ENCODE measurements at places on chromosomes 12 and 14.

DNA sequence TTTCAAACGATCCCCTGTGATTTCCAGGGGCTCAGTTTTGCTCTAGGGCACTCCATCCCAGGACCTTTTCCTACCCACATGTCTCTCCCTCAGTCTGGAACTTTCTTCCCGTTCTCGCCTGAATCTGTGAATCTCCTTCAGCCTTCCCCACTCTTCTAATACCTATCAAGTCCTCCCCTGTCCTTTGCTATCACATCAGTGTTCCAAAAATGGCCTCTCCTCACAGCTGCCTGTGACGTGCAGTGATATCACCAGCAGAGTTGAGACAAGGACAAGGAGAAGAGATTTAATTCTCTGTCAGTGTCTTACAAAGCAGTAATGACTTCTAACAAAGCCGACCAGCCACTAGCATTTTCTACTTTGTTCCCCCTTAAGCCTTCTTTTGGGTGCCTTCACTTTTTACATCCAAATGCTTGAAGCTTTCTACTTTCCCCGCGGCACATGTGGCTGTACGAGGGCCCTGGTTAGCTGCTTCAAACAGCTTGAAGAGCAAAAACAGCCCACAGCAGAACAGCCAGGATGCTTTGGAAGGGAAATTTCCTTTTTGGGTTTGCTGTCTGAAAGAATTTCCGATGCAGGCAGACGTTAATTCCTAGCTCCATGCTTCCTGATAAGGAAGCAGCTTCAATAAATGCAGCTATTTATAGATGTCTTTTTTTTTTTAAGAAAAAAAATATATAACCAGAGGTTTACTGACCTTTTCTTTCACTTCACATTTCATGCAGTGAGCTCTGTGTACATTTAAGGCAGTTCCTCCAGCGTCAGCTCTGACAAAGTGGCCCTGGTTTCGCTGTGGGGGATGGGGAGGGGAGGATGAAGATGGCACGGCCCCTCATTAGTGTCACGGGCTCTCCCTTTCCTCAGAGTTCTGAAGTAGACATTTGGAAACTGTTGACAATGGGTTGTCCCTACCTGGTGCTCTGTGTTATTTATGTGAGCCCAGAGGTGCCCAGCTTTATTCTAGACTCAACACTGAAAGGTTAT lies 109.3 kb downstream of the ETV6 start:
- no peak for DNase-seq

DNA sequence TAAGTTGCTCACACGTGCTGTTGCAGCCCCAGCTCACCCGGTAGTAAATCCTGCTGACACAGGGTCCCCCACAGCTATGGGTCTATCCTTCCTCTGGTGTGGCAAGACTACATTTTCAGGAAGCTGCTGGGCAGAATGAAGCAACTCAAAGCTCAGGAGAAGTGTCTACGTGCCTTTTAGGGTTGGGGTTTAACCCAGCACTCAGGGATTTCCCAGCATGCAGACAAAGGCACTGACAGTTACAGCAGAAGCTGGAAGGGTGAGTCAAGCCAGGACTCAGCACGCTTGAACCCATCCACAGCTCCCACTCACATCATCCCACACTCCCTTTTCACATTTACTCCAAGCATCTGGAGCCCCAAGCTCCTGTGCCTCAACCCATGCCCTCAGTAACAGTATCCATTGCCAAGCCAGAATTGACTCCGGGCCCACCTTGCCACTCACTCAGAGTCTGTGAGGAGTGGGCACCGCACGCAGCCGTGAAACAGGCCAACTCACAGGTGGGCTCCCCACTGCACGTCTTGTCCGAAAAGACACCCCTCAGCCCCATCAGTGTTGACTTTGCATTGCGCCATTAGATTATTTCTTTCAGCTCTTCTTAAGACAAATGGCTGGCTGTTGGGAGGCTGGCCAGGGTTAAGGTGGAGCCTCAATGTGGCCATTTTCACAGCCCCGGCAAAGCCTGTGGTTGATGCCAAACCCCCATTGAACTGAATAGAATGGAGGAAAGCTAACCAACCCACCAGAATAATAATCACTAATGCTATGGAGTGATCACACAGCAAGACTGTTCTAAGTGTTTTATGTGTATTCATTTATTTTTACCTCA lies 59.6 kb downstream of the ZFP36L1 start:
- DNase-seq, result no peak

DNA sequence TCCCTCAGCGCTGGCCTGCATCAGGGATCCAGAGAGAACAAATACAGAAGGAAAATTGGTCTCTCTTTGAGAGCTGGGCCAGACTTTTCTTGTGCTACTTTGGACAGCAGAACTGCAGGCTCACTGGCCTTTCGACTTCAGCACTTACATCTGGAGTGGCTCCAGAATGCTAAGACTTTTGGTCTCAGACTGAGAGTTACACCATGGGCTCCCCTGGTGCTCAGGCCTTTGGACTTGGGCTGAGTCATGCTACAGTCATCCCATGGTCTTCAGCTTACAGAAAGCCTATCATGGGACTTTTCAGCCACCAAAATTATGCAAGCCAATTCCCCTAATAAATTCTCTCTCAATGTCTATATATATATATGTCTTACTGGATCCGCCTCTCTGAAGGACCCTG lies 9.0 kb upstream of the CD163 start:
- DNase-seq, result no peak

- no peak for DNase-seq
Measured at GRCh38 chr12:80559766-80560165, 115.7 kb downstream of the PTPRQ start.

- no peak for DNase-seq
Measured at GRCh38 chr14:105088812-105089745, 23.8 kb upstream of the GPR132 start.

All from stimulated activated CD4-positive, alpha-beta T cell treated with anti-CD3 and anti-CD28 coated beads, Interleukin-15, amount 100 ng/mL, for 1 hour (primary cell).